GM04504 (cell line): ENCODE measurements at places on chromosomes 5 and 9.
A peak's percentile ranks its signal among the peaks of the same experiment; 100 is the strongest.

DNA sequence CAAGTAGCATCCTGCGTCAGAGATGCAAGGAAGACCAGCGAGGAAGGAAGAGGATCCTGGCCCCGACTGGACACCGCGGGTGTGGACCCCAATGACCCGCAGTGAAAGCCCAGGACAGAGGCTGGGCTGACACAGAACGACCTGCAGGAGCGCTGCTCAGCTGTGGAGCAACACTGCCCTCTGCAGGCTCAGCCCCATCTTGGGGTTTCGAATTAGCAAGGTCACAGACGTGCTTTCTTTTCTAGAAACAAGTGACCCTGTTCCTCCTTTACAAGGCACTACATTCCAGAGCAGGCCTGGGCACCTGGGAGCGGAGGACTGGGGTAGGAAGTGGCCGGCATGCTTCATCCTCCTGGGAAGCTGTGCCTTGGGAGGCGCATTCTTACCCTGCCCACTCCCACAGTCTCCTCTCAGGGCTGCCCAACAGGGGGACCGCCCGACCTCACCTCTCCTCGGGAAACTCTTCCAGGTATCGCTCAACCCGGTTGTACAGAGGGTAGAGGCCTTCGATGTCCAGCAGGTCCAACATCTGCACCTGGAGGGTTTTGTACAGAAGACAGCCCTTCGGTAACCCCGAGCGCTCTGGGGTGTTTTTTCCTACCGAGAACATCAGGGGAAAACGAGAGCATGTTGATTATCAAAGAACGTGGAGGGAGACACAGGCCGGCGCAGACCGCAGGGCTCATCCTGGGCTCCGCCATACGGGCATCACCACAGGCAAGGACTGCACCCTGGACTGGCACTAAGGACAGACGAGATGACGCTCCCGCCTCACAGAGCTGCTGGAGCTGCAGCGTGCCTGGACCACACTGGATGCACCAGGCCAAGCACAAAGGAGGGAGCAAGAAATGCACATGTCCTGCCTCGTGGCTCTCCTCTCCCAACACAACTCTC lies 35.0 kb downstream of the IPPK start:
- no peak for DNase-seq

GRCh38 chr9:135187365-135187764 lies 99.9 kb downstream of the OLFM1 start:
- no peak for DNase-seq

- DNase-seq, result no peak
Observed at GRCh38 chr5:101811466-101811865, 484.6 kb downstream of the SLCO4C1 start.

- no peak for DNase-seq
Observed at GRCh38 chr9:85142968-85143367, 473.4 kb downstream of the NTRK2 start.

DNA sequence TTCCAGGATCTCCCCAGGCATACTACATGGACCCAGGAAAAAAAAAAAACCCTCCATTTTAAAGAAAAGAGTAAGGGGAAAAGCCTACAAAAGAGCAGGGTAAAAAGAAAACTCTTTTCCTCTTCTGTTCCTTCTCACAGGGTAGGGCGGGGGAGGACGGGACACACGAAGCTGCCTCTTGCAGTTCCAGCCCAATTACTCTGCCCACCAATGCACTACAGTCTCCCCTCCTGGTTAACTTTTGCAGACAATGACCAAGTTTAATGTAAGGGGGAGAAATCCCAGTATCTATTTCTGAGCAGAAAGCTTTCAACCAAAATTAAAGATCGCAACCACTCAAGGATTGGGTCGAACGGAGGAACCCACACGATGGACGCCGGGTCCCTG lies 1.3 kb downstream of the BRD3 start:
- no peak for DNase-seq

GRCh38 chr5:158910782-158911692 lies 188.7 kb downstream of the EBF1 start:
- no peak for DNase-seq

GRCh38 chr5:30878746-30879145 lies 314.7 kb upstream of the CDH6 start:
- no peak for DNase-seq

DNA sequence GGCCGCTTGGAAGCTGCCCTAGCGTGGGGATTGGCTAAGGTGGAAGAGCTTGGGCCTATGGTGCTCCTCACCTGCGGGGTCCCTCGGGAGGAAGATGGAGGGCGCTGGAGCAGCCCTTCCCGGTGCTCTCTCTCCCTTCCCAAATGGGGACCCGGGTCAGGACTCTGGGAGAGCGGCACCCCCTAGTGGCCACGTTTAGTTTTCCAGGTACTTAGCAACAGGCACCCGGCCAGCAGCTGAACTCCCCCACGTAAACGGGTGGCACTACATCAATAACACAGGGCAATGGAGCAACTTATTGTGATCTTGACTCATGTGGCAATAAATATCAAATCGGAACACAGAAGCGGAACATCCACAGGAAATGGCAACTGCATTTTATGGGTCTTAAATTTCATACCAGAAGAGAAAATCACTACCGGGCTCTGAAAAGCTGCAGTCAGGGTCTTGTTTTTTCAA lies 316.6 kb downstream of the AGTPBP1 start:
- no peak for DNase-seq

GRCh38 chr5:157670662-157671591 lies at the start of gene C5orf52:
TSS of gene C5orf52 (plus strand) at chr5:157671533. CDS start at chr5:157671615, 82 bp downstream.
- DNase-seq, result no peak

DNA sequence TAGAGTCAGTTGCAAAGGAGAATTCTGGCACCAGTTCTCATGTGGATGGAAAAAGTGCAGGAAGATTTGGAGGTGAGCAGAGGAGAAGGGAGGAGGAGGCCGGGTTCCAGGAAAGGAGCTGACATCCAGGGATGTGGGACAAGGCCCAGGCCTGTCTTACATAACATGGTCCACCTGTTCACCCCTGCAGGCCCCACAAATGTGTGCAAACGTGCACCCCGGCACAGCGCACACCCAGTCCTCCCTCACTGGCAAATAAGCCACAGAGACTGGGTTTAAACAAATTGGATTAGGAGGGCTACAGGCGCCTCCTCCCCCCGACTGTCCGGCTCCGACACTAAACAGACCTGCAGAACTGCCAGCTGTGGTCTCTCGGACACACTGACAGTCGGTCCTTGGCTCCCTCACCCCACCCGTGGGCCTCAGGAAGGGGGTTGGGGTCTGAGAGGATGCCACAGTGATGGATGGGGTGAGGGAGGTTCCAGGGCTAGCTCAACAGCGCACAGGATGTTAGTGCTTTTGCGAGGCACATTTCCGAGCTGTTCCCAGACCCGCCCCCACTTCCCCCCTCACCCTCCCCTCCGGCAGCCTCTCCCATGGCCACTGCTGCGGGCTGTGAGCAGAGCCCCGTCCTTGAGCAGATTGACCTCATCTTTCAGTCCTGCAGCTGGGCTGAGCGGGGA lies 43.4 kb upstream of the IL17B start:
- DNase-seq, result no peak

GRCh38 chr5:146710348-146710747 lies 168.2 kb downstream of the PPP2R2B start:
- DNase-seq, result no peak

DNA sequence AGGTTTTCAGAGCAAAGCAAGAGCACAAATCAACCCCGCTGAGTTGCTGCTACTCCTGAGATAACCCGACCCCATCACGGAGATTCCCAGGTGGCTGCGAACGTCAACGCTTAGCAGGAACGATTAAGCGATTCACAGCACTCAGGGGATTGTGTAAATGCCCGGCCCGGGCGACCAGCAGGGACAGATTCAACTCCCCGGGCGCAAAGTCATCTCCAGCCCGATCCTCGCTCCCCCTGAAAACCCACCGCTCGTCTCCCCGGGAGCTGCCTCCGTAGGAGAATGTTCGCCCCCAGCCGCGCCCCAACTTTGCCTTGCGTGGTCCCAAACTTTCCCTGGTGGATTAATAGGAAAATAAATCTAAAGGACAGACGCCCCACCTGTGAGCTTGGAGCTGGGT lies 685 bp downstream of the SLC24A2 start:
- DNase-seq, result no peak

DNA sequence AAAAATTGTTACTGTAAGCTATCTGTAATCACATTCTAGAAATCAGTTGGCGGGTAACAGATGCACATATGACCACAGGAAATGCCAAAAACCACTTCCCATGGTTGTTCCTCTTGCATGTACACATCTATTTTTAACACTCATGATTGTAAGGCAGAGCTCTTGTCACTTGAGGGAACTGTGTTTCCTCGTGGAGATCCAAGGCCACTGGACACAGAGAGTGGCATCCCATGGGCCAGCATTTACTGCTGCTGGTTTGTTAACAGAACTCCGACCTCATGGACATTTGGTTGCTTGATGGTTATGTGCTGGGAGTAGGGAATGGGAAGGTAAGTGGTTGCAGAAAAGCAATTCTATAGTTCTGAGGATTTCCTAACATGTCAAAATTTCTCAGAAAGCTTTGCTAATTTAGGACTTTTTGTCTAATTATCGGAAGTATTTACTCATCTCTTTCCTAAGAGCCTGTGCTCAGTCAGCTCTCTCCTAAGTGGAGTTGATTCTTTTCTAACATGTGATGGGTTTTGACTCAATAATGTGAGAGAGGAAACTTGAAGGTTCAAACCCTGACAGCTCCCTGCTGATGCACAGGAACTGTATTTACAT lies 202.0 kb upstream of the NR3C1 start:
- no peak for DNase-seq

DNA sequence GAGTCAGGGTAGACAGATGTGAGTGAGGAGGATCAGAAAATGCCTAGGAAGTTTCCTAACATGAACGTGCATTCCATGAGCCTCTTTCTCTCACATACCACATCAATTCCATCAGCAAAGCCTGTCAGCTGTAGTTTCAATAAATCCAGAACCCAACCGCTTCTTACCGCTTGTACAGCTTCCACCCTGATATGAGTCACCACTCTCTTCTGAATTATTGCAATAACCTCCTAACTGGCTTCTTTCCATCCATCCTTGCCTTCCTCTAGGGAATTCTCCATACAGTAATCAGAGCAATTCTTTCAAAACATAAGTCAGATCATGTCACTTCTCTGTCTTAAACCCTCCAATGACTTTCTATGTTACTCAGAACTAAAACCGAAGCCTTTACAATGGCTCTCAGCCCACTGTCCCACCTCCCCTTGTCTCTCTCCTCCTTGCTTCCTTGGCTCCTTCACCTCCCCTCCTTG lies 8.1 kb upstream of the RAD23B start:
- DNase-seq, result peak; percentile 99

DNA sequence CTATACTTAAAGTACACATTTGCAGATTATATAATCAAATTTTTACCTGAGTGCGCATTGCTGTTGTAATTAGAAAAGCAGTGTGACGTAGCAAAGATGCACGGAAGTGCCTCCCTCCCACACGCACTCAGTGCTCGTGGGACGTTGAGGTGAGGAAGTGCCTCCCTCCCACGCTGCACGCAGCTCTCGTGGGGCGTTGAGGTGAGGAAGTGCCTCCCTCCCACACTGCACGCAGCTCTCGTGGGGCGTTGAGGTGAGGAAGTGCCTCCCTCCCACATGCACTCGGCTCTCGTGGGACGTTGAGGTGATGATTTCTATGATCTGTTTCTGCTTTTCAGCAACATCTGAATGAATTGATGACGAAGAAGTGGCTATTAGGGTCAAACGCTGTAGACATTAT lies 21.0 kb downstream of the EXOC3 start:
- no peak for DNase-seq

- DNase-seq, result no peak
Observed at GRCh38 chr9:21611891-21612290, 129.8 kb upstream of the IFNE start.

DNA sequence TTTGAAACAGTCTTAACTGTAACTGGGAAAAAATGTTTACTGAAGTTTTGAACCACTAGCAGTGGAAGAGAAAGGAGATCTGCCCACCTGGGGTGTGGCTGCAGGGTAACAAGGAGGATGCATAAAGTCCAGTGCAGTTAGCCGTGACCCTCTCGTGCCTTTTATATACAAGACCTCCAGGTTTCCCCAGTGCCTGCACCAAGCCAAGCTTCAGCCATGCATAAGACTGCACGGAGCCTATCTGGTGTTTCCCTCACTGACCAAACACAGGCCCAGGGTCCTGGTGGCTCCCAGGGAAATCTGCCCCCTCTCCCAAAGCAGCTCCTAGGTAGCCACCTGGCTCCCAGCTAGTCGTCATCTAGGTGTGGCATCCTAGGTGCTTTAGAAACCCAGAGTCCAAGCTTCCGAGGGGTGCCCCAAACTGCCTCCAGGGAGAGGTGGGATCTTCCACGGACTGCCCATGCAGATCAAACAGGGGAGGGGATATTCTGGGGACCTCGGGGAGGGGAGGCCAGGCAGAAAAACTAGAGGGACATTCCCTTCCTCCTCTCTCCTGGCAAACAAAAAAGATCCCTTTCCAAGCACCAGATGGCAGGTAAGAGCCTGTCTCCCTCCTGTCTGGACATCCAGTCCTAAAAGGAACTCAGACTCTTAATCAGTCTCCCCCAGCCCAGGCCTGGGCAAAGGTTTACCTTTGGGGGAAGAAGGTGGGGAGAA lies 2.7 kb downstream of the SHB start:
- DNase-seq, result no peak

DNA sequence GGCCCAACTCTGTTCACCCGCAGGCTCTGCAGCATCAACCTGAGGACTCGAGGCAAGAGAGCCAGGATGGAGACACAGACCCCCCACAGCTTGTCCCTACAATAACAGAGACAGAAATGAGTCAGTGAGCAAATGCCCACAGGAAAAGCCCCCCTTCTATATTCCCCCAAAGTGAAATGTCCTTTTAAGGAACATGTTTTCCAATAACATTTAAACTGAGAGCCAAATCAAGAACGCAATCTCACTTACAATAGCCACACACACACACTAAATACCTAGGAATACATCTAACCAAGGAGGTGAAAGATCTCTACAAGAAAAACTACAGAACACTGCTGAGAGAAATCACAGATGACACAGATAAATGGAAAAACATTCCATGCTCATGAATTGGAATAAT lies 49.0 kb downstream of the TEX10 start:
- no peak for DNase-seq

DNA sequence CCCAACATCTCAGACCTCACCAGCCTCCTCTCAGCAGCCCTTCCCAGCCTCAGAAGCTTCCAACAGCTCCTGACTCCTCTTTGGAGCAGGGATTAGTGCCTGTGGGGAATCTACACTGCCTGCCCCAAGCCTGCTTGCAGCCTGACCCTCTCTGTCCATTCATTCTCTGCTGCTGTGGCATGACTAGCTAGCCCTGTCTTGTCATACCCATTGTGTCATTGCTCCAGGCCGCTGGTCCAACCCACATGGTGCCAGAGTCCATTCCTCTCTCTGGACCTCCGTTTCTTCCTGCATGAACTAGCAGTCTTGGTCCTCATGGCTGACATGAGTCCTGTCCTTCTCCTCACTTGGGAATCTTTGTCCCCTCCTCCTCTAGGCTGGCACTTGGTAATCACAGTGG lies 12.8 kb upstream of the RXRA start:
- DNase-seq, result no peak

DNA sequence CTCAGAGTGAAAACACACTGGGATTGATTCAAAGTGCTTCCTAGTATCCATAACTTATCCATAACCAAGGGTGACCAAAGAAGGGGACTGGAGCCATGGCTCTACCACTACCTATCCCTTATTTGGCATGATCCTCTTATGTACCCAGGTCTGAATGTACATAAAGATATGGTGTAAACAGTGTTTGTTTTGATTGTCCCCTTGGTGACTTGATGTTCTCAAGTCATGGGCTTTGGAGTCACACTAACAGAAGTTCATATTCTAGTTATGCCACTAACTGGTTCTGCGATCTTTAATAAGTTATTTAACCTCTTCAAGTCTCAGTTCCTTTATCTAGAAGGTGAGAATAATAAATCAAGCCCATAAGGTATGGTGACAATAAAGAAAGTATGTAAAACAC lies 283.4 kb upstream of the PTGER4 start:
- DNase-seq, result no peak
